ENCODE measurements at places on chromosomes 2 and 18. TPM values are rescaled to one million over a fixed set of nuclear protein-coding genes. Genes with fewer than 3 reads are reported as not detected.

C2orf15 gene
- 0.11 TPM for total RNA-seq

HOXD8 gene
- total RNA-seq: 10.2 TPM

RAB10 gene
- 203 TPM for total RNA-seq

FNDC4 gene
- total RNA-seq: 25.1 TPM

ZBTB7C gene
- total RNA-seq: 2.5 TPM

CRYGC gene
- not detected for total RNA-seq

SLC25A12 gene
- 21.8 TPM for total RNA-seq

SPATS2L gene
- 70.8 TPM for total RNA-seq

HOXD12 gene
- not detected for total RNA-seq
